Progenitor cell of endocrine pancreas (in vitro differentiated cells): ENCODE measurements at places on chromosomes 4 and X. TPM values are rescaled to one million over a fixed set of nuclear protein-coding genes. Genes with fewer than 3 reads are reported as not detected.

GRCh38 chr4:74658116-74658515 is 136.2 kb downstream of the BTC start:
- no peak overlapping the region for H3K4me3 ChIP-seq
- H3K36me3 ChIP-seq = no peaks in the 10 kb centered on the region
- H3K4me1 ChIP-seq = peaks cover 21% of the 10 kb centered on the region
- H3K27ac ChIP-seq = no peak overlapping the region
- H3K27me3 ChIP-seq = no peaks in the 10 kb centered on the region

The ATOH1 gene
- total RNA-seq = 0.36 TPM in 1 of 2 replicates, not detected in the other

DNA sequence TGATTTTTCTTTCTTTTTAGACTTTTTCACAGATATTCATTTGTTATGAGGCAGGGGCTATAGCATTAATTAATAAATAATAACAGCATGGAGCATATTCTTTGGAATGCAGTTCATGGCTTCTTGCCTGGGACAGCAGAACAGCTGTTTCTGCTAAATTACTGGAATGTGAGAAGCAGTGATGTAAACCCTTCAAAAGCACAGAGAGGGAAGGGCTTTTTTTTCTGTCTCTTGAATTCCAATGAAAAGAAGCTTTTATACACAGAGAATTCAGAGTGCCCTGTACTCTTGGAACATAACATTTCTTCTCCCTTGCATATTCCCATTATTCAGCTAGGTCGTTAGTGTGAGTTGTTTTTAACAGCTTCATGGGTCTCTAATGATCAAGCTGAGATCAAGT is 28.5 kb upstream of the ANK2 start:
- H3K27me3 ChIP-seq = no peaks in the 10 kb centered on the region
- no peaks in the 10 kb centered on the region for H3K4me1 ChIP-seq
- H3K27ac ChIP-seq = no peak overlapping the region
- H3K4me3 ChIP-seq = no peak overlapping the region

The TCEAL9 gene
- 111 and 118 TPM in 2 replicates for total RNA-seq

GRCh38 chrX:22712942-22713341 is 286.8 kb upstream of the DDX53 start:
- DNase-seq = no peak
- H3K4me1 ChIP-seq = no peaks in the 10 kb centered on the region
- H3K27me3 ChIP-seq = no peaks in the 10 kb centered on the region
- H3K4me3 ChIP-seq = no peak overlapping the region

The DCAF4L1 gene
- total RNA-seq = 0.17 and 0.20 TPM in 2 replicates

- no peak for DNase-seq
- H3K4me1 ChIP-seq = no peaks in the 10 kb centered on the region
- no peak overlapping the region for H3K27ac ChIP-seq
- H3K36me3 ChIP-seq = no peaks in the 10 kb centered on the region
- H3K27me3 ChIP-seq = no peaks in the 10 kb centered on the region
Observed at GRCh38 chrX:35380808-35381700, 417.1 kb upstream of the MAGEB16 start.

The PAGE2 gene
- total RNA-seq = not detected in 2 replicates

GRCh38 chr4:7094916-7095315 is 27.1 kb upstream of the GRPEL1 start:
- no peak overlapping the region for H3K4me3 ChIP-seq
- no peak for DNase-seq
- no peaks in the 10 kb centered on the region for H3K36me3 ChIP-seq
- H3K4me1 ChIP-seq = no peaks in the 10 kb centered on the region
- H3K27ac ChIP-seq = no peak overlapping the region
- peaks cover 33% of the 10 kb centered on the region for H3K27me3 ChIP-seq

The FLNA gene
- 765 and 777 TPM in 2 replicates for total RNA-seq

- no peak overlapping the region for H3K4me3 ChIP-seq
- H3K27ac ChIP-seq = no peak overlapping the region
- H3K27me3 ChIP-seq = no peaks in the 10 kb centered on the region
- no peak for DNase-seq
- no peaks in the 10 kb centered on the region for H3K4me1 ChIP-seq
Observed at GRCh38 chrX:67295924-67296323, 247.9 kb upstream of the AR start.

DNA sequence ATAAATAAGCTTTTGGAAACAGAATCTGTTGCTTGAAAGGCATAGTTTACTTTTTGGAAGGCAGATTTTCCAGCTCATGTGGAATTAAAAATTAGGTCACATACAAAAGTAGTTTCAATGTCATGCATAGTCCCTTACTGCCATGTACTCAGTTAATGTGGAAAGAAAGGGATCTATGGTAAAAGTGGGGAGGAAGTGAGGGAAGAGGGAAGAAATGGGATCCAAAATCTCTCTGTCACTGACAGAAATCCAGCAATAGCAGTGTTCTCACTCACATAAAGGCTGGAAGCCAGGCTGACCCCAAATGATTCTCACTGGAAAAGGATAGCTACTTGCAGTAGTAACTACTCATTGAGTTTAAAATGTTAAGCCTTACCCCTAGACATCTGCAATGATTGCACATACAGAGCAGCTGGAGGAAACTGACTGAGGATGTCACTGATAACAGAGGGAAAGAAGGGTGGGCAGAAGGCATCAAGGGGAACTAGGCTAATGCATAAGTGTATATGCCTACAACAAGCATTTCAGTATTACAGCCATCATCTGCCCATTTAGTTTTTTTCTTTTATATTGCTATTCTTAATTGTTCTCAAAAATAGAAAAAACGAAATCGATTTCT is 445.6 kb downstream of the FAT4 start:
- H3K27me3 ChIP-seq = no peaks in the 10 kb centered on the region
- H3K27ac ChIP-seq = no peak overlapping the region
- DNase-seq = no peak
- no peak overlapping the region for H3K4me3 ChIP-seq
- H3K4me1 ChIP-seq = no peaks in the 10 kb centered on the region
